PC-3 (cell line): ENCODE measurements at places on chromosomes 7 and 10. TPM values are rescaled to one million over a fixed set of nuclear protein-coding genes. Genes with fewer than 3 reads are reported as not detected.
A peak's percentile ranks its signal among the peaks of the same experiment; 100 is the strongest.

- DNase-seq: no peak
Observed at GRCh38 chr7:35802102-35802466, 1.2 kb downstream of the SEPTIN7 start.

The CTTNBP2 gene
- total RNA-seq: 1.0 and 1.1 TPM in 2 replicates

- peak; percentile 8 for DNase-seq
Observed at GRCh38 chr10:7409045-7409731, 1.6 kb downstream of the SFMBT2 start.

The ANXA7 gene
- total RNA-seq: 478 and 561 TPM in 2 replicates

The CCDC172 gene
- not detected in 2 replicates for total RNA-seq
